ENCODE measurements at places on chromosomes 6 and 20.

- DNase-seq, result no peak
Measured at GRCh38 chr6:45697605-45698004, 318.1 kb downstream of the CLIC5 start.

DNA sequence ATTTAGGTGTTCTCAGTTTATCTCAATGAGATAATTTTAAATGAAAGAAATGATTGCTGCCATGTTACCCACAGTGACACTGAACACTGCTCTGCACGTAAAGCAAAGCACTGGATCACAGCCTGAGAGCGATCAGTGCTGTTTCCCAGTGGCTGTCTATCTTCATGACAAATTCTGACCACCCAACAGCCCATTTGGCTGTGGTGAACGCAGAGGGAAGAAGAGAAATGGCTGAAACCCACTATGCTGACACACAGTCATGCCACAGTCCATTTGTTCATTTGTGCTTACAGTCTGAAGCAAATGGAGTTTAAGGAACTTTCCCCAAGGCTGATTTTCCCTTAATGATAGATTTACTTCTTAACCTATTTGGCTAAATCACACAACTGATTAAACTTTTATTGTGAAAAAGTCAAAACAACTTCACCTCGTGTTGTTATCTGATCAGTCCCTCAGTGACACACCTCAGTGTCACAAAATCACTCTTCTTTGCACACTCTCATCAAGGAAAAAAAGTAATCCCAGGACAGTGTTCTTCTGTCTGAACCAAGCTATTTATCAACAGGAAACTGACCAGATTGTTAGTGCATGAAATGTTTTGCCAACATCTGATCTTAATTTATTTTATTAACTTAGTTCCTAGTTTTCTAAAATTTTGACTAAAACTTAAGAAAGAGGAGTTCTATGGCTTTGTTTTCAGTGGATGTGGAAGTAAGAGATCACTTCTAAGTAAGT lies 225.1 kb downstream of the TBX18 start:
- DNase-seq, result no peak

DNA sequence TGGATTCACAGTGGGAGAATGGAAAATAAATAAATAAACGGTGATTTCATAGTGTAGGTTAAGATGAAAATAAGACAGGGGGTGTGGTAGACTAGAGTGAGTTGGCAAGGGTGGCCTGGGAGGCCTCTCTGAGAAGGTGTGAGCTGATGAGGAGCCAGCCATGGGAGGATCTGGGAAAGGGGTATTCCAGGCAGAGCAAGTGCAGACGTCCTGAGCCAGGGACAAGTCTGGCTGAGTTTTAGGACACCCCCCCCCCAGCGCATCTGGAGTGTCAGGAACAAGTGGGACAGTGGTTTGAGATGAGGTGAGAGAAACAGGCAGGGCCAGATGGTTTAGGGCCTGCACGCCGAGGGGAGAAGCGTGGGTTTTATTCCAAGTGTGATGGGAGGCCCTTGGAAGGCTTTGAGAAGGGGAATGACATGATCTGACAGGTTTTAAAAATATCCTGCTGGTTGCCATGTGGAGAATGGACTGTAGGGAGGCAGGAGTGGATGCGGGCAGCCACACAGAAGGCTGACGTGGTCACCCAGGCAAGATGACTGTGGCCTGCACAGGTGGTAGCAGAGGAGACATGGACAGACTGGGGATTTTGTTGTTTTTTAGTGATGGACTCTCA lies 21.1 kb upstream of the CCM2L start:
- no peak for DNase-seq

DNA sequence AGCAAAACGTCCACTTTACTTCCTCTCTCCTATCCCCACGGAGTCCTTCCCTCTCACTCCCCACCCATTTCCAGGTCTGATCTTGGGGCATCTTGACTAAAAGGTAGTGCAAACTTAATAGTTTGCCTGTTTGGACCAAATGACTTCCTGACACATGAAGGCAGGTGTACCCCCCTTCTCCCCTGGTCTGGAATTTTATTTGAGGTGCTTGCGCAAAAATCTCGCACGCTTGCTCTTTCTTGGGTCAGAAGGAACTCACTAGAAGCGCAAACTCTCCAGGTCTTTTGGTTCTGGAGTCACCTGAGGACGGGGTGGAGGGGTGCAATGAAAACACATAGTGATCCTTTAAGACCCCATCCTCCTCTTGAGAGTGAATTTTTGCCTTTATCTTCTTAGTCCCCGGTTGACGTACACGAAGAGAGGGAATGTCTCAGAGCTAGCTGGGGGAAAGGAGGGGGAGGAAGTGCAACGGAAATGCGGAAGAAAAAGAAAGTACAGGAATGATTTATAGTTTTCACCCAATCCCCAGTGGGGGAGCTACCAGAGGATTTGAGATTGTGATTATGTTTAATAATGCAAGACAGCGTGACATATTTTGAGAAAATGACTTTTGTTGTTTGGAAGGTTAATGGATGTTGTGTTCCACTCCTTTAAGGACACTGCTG lies 4.9 kb downstream of the ADGRB3 start:
- DNase-seq, result no peak

DNA sequence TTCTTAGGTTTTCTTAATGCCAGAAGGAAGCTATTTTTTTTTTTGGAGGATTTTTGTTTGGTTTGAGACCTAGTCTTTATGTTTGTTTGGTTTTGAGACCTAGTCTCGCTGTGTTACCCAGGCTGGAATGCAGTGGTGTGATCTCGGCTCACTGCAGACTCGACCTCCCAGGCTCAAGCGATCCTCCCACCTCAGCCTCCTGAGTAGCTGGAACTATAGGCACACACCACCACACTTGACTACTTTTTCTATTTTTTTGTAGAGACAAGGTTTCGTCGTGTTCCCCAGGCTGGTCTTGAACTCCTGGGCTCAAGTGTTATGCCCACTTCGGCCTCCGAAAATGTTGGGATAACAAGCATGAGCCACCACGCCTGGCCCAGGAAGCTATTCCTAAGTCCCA lies 67.8 kb upstream of the NHSL1 start:
- DNase-seq, result no peak

GRCh38 chr6:8857160-8857559 lies 421.8 kb upstream of the SLC35B3 start:
- no peak for DNase-seq

DNA sequence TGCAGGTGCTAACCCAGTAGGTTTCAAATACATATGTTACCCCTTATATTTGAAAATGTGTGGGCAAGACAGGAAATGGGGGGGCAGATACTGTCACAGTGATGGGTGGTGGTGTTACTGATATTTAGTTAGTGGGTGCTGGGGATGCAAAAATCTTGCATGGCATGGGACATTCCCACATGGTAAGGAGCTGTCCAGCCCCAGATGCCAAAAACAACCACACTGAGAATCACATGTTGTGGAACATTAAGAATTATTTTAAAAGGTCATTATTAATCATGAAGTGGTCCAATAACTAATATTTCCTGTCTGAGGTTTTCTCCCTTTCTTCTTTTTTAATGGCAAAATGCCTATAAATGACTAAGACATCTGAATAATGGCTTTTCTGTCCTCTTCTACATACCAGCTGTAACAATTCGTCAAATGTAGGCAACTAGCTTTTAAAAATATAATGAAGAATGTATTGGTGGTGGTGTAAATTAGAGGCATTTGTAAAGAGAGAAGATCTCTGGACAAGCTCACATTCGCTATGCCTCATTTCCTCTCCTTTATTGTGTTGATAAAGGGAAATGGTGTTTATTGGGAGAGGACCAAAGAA lies 57.3 kb upstream of the SLC35B3 start:
- no peak for DNase-seq

DNA sequence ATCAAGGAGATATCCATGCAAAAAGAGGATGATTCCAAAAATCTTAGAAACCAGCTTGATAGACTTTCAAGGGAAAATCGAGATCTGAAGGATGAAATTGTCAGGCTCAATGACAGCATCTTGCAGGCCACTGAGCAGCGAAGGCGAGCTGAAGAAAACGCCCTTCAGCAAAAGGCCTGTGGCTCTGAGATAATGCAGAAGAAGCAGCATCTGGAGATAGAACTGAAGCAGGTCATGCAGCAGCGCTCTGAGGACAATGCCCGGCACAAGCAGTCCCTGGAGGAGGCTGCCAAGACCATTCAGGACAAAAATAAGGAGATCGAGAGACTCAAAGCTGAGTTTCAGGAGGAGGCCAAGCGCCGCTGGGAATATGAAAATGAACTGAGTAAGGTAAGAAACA lies 10.1 kb upstream of the SNRNP48 start:
- DNase-seq, result no peak

- DNase-seq, result no peak
Measured at GRCh38 chr6:127391094-127391953, 47.9 kb upstream of the ECHDC1 start.

DNA sequence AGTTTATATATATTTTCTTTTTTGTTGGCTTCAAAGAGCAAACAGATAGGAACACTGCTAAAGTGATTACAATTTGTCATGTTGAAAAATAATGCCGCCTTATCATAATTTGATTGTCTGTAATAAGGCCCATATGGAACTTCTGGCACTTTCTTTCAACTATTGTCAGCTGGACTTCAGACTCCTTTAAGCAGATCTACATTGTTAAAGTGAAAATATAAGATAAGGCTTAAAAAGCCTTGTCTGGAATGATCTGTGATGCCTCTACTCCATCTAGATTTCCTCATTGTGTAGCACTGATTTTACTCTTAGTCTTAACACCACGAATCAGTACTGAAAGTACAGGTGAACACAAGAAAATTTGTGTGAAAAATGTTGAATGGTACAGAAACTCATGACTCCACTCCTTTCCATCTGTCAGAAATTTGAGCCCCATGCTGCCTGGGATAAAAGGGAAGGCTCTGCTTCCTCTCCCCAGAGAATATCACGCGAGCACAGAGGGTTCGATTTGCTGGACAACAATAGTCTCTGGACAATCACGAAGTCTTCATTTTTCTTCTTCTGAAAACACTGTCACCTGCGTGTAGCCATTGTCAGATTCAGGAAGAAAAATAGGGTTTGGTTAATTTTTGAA lies 56.0 kb downstream of the BCAS1 start:
- DNase-seq, result no peak

- DNase-seq, result no peak
Measured at GRCh38 chr6:41519745-41520699, 26.2 kb upstream of the FOXP4 start.

GRCh38 chr6:131807644-131808459 lies at the start of gene ENPP1:
Gene ENPP1, plus strand, starts transcription at chr6:131808020. Its CDS starts 16 bp downstream, at chr6:131808036.
- DNase-seq, result peak; percentile 9

DNA sequence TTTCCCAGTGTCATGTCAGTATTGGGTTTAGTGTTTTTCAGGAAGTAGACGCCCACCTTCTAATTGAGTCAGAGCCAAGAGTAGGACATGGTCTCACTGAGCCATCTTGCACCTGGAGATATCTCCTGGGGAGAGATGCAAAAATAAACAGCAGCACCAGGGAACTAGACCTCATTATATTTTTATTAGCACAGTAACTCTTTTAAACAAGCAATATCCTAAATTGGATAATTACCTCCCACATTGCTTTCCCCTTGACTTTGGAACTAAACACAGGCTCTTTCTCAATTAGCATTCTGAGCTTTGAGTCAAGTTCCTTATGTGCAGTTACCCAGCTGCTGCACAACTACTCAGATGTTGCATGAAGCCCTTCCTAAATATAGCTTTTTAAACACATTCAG lies 175.4 kb downstream of the IBTK start:
- no peak for DNase-seq
